ENCODE measurements at places on chromosomes 7 and 10. TPM values are rescaled to one million over a fixed set of nuclear protein-coding genes. Genes with fewer than 3 reads are reported as not detected.

DNA sequence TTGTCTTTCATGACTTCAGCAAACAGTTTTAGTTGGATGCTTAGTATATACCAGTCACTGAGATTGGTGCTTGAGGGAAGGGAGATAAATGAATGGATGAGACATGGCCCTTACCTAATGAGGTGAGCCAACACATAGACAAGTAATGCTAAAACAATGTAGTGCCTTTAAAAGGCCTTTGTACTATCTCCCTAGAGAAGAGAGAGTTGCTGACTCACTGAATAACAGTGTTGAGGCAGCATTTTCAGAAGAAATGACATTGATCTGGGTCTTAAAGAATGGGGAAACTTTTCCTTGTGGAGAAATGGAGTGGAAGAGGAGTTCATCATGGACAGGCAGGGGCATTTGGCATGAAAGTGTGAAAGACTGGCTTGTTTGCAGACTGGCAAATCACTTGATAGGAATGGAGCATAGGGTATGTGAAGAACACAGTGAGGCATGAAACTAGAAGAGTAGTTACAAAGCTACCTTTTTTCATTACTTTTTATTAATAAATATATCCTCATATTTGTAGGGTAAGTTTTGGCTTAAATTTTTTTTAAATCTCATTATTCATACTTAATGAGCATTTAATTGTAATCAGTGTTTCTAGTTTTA, 91.2 kb downstream of the KAT6B start:
- no peak for DNase-seq

DNA sequence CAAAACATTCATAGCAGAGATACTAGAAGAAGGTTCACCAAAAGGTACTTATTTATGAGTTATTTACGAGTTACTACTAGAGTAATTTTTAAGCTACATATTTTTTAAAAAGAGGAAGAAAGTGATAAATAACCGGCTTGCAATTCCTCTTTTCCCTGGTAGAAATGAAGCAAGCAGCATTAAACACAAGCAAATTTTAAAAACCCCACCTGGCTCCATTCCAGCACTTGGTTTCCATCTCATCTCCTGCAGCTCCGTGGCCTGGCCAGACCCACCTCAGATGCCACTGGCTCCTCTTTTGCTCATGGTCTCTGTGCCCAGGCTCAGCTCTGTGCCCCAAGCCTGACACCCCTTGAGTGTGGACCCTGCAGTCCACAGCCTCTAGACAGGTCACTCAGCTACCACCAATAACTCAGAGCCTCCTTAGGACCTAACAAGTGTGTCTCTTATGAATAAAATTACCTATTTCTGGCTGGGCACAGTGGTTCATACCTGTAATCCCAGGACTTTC, 479.5 kb downstream of the TNS3 start:
- no peak for DNase-seq

- no peak for DNase-seq
These were observed 44.1 kb downstream of the ANTXRL start for GRCh38 chr10:46330894-46331293.

STRIP2 gene
- not detected for total RNA-seq

DNA sequence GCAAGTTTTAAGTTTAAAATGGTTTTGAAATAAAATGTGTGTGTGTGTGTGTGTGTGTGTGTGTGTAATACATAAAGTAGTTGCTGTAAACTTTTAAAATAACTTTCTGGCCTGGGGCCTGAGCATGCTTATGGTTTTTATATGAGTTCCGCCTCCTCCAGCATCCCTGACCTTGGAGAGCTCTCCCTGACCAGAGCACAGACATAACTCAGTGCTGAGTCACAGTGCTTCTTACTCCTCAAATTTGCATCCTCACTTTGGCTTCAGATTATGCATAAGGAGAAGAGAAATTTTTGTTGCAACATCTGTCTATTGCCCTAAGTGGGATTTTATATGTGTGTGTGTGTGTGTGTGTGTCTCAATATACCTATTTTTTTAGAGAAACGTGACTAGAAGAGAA, 200.8 kb downstream of the ELMO1 start:
- DNase-seq: no peak

DNA sequence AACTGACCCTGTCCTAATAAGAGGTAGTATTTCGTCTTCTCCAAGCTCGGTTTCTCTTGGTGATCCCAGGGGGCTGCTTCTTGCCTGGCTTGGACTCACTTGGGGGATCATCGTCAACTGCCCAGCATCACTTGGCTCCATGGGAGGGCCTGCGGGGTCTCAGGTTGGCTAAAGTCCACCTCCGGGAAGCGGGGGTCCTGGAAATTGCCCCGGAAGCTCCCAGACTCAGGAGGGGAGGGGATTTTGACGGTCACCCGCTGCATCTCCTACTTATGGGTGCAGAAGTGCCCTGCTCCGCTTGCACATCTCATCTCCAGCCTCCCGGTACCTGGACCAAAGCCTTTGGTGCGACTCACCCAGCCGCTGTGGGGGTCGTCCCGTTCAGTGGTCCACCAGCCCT, 18.7 kb downstream of the KCNK18 start:
- no peak for DNase-seq

GRCh38 chr7:37674531-37674930, 9.0 kb upstream of the GPR141 start:
- DNase-seq: no peak

DNA sequence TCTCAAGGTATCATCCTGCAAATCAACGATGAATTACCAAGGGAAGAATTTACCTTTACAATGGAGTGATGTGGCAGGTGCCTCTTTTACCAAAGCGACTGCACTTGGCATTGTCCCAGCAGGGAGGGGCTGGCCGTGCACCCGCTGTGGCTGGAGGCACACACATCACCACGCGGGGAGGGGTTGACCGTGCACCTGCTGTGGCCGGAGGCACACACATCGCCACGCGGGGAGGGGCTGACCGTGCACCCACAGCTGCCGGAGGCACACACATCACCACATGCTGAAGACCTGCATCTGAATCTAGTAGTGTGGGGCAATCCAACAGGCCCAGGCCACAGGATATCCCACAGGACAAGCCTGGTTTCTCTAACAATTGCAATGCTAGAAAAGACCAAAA, 493.5 kb downstream of the DNAJB6 start:
- DNase-seq: no peak

ABCB1 gene
- total RNA-seq: not detected

SPDYE5 gene
- total RNA-seq: 0.37 TPM

OR13A1 gene
- not detected for total RNA-seq

CARD11 gene
- total RNA-seq: 6.2 TPM

GRCh38 chr7:89104748-89105685, 309.5 kb upstream of the TEX47 start:
- no peak for DNase-seq

DNA sequence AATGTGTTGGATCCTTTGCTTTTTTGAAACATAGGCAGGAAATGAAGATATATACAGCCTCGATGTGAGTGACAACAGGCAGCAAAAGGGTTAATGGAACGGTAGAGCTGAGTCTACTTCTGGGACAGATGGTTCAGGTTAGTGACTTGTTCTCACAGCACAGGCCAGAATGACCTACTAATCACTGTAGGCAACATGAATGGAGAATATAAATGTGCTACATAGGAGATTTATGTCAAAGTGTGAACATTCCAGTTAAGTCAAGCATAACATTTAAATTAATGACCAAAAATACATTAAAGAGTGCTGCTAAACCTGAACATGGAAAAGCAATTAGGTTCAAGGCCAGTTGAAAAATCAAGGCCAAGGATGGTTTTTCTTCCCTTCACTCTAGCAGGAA, 235.2 kb downstream of the POU6F2 start:
- DNase-seq: no peak

- DNase-seq: no peak
These were observed 3.1 kb upstream of the EVX1 start for GRCh38 chr7:27239387-27240014.

DNA sequence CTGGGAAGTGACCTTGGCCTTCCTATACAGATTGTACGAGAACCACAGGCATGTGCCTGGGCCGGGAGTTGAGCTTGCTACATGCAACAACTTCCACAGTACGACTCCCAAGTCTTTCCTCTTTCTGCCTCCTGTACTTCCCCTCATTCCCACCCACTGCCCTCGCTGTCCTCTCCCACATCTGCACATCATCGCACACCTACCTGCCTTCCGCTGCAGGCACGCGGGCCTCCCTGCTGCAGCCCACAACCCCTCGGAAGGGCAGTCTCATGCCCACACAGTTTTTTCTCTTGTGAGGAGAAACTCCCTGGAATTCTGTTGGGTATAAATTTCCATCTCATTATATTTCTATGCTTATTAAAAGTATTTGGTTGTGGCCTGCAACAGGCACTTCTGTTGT, 117.2 kb downstream of the ACTR3B start:
- DNase-seq: no peak

ADRA2A gene
- 1.7 TPM for total RNA-seq

Data from stomach (tissue), 19 donors.